ENCODE measurements at places on chromosomes 6 and 20.

- no peak for DNase-seq
These were observed 96.9 kb upstream of the SGK1 start for GRCh38 chr6:134414793-134415192.

- DNase-seq, result no peak
These were observed 95.9 kb upstream of the KCNQ5 start for GRCh38 chr6:72525821-72526510.

GRCh38 chr20:3106658-3107463 is 22.3 kb upstream of the AVP start:
- DNase-seq, result no peak

DNA sequence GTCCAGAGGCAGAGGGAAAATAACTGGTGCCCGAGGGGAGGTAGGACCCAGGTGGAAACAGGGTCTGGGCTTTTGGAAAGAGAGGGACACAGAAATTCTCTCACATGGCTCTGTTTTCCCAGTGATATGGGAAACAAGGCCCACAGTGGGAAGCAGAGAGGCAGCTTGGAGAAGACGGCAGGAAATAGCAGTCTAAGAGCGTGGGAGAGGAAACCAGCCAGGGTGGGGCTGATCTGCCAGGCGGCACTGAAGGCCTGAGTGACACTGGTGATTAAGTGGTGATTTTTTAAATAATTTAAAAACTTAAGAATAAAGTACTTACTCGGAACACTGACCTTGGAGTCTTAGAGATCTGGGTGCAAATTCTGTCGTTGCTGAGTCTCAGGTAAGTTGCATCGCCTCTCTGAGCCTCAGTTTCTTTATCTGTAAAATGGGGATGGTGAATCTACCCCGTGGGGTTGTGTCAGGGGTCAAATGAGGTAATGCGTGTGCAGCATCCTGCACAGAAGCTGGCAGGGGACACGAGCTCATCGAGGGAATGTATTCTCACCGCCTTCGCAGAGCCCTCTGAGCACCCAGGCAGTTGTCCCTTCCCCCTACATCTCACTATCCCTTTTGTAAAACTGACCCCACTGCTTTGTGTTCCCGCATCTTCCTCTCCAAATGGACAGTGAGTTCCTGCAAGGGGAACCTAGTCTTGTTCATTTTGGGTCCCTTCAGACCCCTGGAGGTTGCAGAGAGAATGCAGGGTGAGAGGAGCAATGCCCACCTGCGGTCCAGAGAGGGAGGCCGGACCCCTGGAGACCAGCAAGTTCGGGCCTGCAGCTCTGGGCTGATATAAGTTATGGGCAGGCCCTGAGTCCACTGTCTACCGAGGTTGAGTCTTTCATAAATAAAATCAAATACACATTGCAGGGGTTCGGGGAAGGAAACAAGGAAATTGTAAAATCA is 228.6 kb upstream of the PMEPA1 start:
- DNase-seq, result no peak

GRCh38 chr20:57259121-57259937 is 7.1 kb downstream of the BMP7 start:
- no peak for DNase-seq

- no peak for DNase-seq
These were observed 57.1 kb downstream of the GJA1 start for GRCh38 chr6:121492536-121492935.

Measured in activated CD8-positive, alpha-beta memory T cell treated with anti-CD3 and anti-CD28 coated beads for 4 hours (primary cell).